ENCODE measurements at places on chromosomes 2 and 18.

GRCh38 chr2:42371611-42372473, 10.8 kb upstream of the COX7A2L start:
- DNase-seq: no peak

- no peak for DNase-seq
These were observed 22.3 kb downstream of the ARL5A start for GRCh38 chr2:151805961-151806360.

GRCh38 chr2:71861186-71862160, 286.2 kb downstream of the CYP26B1 start:
- DNase-seq: no peak

DNA sequence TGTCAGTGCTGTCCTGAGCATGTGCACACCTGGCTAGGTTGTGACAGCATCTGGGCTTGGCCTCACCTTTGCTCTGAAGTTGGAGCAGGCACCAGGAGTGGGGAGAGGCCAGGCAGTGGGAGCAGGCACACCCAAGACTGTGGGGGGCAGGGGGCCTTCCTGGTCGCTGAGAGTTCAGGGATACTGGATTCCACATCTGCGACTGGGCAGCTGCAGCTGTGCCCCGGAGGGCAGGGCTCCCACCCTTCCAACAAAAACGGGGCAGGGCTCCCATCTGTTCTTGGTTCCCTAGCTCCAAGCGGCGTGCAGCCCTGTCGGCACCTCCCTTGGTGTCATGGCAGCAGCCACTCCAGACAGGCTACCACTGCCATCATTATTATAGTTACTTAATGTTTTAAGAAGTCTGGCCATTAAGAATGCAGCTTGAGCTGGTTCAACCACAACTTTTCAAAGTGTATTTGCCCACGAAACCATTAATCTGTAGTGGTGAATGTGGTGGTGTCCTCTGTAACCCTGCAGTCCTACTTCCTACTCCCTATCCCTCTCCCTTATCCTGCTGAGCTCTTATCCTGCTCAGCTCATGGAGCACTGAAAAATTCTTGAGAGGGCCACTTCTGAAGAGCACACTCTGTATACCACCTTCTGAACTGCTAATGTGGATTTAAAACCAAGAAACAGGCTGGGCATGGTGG, 48.0 kb upstream of the RAB1A start:
- no peak for DNase-seq

- DNase-seq: no peak
These were observed 96.1 kb upstream of the CSRNP3 start for GRCh38 chr2:165373278-165374010.

DNA sequence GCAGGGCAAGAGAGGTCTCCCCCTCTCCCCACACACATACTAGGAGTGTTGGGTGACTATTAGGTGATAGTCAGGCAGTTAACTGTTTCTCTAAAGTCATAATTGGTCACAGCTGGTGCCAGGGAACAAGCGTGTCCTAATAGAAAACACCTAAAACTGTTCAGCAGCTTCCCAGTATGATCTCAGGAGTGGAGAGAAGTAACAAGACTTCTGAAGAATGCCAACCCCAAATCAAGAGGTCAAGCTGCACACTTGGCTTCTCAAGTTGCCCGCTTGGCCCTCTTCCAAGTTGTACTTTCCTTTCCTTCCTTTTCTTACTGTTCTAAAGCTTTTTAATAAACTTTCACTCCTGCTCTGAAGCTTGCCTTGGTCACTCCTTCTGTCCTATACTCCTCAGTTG, 22.4 kb upstream of the STAT1 start:
- no peak for DNase-seq

Measured in esophagus squamous epithelium (tissue), 5 donors.